A549 treated with RU486 at 1 μM for 4 hours (cell line): ENCODE measurements at places on chromosomes 16 and 17. TPM values are rescaled to one million over a fixed set of nuclear protein-coding genes. Genes with fewer than 3 reads are reported as not detected.

Gene CDK5RAP3
- total RNA-seq = 90.4 to 113 TPM (median 99.0 TPM) in 5 replicates

Gene LRRC37A2
- 3.2 to 3.6 TPM (median 3.4 TPM) in 5 replicates for total RNA-seq

Gene FGF11
- 0.74 to 1.4 TPM (median 1.2 TPM) in 5 replicates for total RNA-seq

Gene C17orf50
- 0.33 to 0.70 TPM (median 0.53 TPM) in 4 of 5 replicates, not detected in the other for total RNA-seq

Gene LITAFD
- total RNA-seq = not detected in 5 replicates

Gene PRAC2
- total RNA-seq = not detected in 5 replicates

Gene KCNJ2
- 0.05 to 0.13 TPM (median 0.09 TPM) in 5 replicates for total RNA-seq

Gene KRT20
- 0.17 to 0.43 TPM (median 0.28 TPM) in 5 replicates for total RNA-seq

Gene ORAI3
- 9.1 to 16.9 TPM (median 13.9 TPM) in 5 replicates for total RNA-seq

Gene CTF1
- 0.08 to 0.23 TPM (median 0.16 TPM) in 4 of 5 replicates, not detected in the other for total RNA-seq

Gene PIPOX
- total RNA-seq = 0.19 to 0.35 TPM (median 0.24 TPM) in 4 of 5 replicates, not detected in the other

Gene KRTAP1-1
- not detected in 5 replicates for total RNA-seq

Gene CALB2
- total RNA-seq = 6.7 to 9.8 TPM (median 7.3 TPM) in 5 replicates

Gene CRISPLD2
- 2.7 to 3.8 TPM (median 3.5 TPM) in 5 replicates for total RNA-seq

Gene EXOC7
- total RNA-seq = 52.2 to 67.3 TPM (median 65.2 TPM) in 5 replicates

Gene CMTM4
- 17.0 to 34.1 TPM (median 31.2 TPM) in 5 replicates for total RNA-seq

Gene PYDC1
- not detected in 5 replicates for total RNA-seq
